ENCODE measurements at places on chromosomes 16 and 17.
A peak's percentile ranks its signal among the peaks of the same experiment; 100 is the strongest.

GRCh38 chr17:6079155-6079888, 9.1 kb downstream of the WSCD1 start:
- DNase-seq = no peak

- DNase-seq = no peak
Observed at GRCh38 chr16:22623351-22623781, 112.7 kb downstream of the NPIPB5 start.

- DNase-seq = peak; percentile 36
Observed at GRCh38 chr17:77696721-77697460, 261.6 kb upstream of the TNRC6C start.

GRCh38 chr17:65055708-65056638, 567 bp downstream of the GNA13 start:
- DNase-seq = peak; percentile 51

DNA sequence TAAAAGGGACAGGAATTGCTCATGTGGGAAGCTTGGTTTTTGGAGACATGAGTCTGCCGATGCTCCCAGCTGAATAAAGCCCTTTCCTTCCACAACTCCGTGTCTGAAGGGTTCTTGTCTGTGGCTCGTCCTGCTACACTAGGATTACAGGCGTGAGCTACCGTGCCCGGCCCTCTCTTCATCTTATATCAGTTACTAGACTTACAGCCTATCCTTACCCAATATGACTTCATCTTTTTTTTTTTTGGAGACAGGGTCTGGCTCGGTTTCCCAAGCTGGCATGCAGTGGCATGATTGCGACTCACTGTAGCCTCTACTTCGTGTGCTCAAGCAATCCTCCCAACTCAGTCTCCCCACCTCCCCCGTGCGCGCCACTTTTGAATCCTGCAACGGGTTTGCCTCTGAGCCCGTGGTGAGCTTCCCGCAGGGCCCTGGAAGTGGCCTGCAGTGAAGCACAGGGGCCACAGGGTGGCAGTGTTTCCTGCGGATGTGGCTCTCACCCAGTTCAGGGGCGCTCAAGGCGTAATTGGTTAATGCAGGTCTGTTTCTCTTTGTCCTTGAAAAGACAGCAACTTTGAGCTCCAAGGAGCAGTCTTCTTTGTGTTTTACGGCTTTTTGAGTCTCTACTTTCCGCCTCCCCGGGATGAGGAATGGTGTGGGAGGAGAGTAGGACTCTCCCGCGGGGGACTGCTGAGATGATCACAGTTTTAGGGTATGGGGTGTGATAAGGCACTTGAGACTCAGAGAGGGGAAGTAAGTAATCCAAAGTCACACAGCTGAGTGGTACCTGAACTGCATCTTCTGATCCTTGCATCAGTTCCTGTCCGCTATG, 22.7 kb upstream of the GPRC5B start:
- peak; percentile 53 for DNase-seq

Data from mesothelial cell of epicardium (in vitro differentiated cells).